ENCODE measurements at places on chromosomes 5 and 9. TPM values are rescaled to one million over a fixed set of nuclear protein-coding genes. Genes with fewer than 3 reads are reported as not detected.
A peak's percentile ranks its signal among the peaks of the same experiment; 100 is the strongest.

- no peak overlapping the region for H3K4me3 ChIP-seq
- no peak for DNase-seq
- H3K4me1 ChIP-seq, result no peaks in the 10 kb centered on the region
- no peak overlapping the region for H3K27ac ChIP-seq
Measured at GRCh38 chr5:126525630-126526245, 69.3 kb downstream of the ALDH7A1 start.

GRCh38 chr5:150401376-150402228 lies 11.1 kb downstream of the CD74 start:
- H3K4me3 ChIP-seq, result no peak overlapping the region
- H3K4me1 ChIP-seq, result no peaks in the 10 kb centered on the region
- no peaks in the 10 kb centered on the region for H3K27me3 ChIP-seq
- peak overlapping the region; percentile 71 for H3K27ac ChIP-seq
- no peak for DNase-seq

DNA sequence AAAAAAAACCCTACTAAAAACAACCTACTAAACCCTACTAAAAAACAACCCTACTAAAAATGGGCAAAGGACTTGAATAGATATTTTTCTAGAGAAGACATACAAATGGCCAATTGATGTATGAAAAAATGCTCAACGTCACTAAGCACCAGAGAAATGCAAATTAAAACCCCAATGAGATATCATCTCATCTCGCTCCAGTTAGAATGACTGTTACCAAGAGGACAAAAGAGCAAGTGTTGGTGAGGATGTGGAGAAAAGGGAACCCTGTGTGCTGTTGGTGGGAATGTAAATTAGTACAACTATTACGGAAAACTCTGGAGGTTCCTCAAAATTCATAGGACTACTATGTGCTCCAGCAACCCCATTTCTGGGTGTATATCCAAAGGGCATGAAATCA lies 10.8 kb downstream of the SDHA start:
- H3K27ac ChIP-seq, result no peak overlapping the region
- H3K36me3 ChIP-seq, result peaks cover 13% of the 10 kb centered on the region
- no peak for DNase-seq
- no peaks in the 10 kb centered on the region for H3K27me3 ChIP-seq
- peaks cover 9% of the 10 kb centered on the region for H3K4me1 ChIP-seq
- no peak overlapping the region for H3K4me3 ChIP-seq

- no peaks in the 10 kb centered on the region for H3K27me3 ChIP-seq
- H3K36me3 ChIP-seq, result peaks cover 4% of the 10 kb centered on the region
- no peak overlapping the region for H3K4me3 ChIP-seq
Measured at GRCh38 chr9:122039234-122039633, 53.9 kb downstream of the TTLL11 start.

GRCh38 chr9:13281356-13282016 lies 2.0 kb upstream of the MPDZ start:
- peaks cover 15% of the 10 kb centered on the region for H3K27me3 ChIP-seq
- no peaks in the 10 kb centered on the region for H3K4me1 ChIP-seq
- H3K27ac ChIP-seq, result no peak overlapping the region

- peaks cover 49% of the 10 kb centered on the region for H3K36me3 ChIP-seq
- H3K27ac ChIP-seq, result no peak overlapping the region
- no peaks in the 10 kb centered on the region for H3K27me3 ChIP-seq
- H3K4me3 ChIP-seq, result no peak overlapping the region
- DNase-seq, result no peak
Measured at GRCh38 chr5:109844695-109845094, 155.0 kb downstream of the MAN2A1 start.

GRCh38 chr9:135070964-135071735 lies 16.3 kb upstream of the OLFM1 start:
- H3K27me3 ChIP-seq, result peaks cover 46% of the 10 kb centered on the region
- no peak for DNase-seq
- H3K4me3 ChIP-seq, result no peak overlapping the region

- peaks cover 13% of the 10 kb centered on the region for H3K4me1 ChIP-seq
- H3K27ac ChIP-seq, result no peak overlapping the region
- no peak for DNase-seq
- no peak overlapping the region for H3K4me3 ChIP-seq
- no peaks in the 10 kb centered on the region for H3K27me3 ChIP-seq
- H3K36me3 ChIP-seq, result peaks cover 6% of the 10 kb centered on the region
Measured at GRCh38 chr9:7171396-7172153, 413.8 kb downstream of the KDM4C start.

GRCh38 chr9:99221266-99221620 lies 499 bp downstream of the ALG2 start:
- H3K36me3 ChIP-seq, result peaks cover 13% of the 10 kb centered on the region
- no peak for DNase-seq
- peak overlapping the region; percentile 86 for H3K4me3 ChIP-seq
- peaks cover 69% of the 10 kb centered on the region for H3K4me1 ChIP-seq
- peak overlapping the region; percentile 89 for H3K27ac ChIP-seq

DNA sequence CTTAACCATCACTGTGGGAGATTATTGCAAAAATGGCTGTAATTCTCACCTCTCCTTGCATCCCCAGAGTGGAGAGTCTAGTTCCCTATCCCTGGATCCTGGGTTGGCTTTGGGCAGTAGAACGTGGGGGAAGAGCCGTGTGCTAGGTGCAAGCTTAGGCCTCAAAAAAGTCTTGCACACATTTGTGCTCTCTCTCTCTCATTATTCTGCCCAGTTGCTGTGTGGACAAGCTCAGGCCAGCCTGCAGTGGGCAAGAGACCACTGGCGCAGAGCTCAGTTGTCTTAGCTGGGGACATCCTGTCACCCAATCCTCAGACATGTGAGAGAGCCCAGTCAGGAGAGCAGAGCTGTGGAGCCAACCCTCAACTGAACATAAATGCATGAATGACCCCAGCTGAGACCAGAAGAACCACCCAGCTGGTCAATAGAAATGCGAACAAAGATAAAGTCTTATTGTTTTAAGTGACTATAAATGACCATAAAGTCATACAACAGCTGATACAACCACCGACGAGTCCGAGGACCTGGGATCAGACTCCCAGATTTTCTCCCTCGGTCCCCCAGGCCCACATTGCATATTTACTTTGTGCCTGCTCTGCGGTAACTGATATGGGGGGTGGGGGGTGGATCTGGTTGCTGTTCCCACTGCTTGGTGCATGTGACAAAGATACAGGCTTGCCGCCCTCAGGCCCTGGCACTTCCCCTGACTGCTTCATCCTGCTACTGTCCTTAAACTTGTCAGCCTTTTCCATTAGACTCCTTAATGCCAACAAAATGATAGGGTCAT lies 166.4 kb upstream of the MVB12B start:
- no peak overlapping the region for H3K27ac ChIP-seq
- no peaks in the 10 kb centered on the region for H3K36me3 ChIP-seq
- H3K27me3 ChIP-seq, result peaks cover 17% of the 10 kb centered on the region
- no peak overlapping the region for H3K4me3 ChIP-seq

DNA sequence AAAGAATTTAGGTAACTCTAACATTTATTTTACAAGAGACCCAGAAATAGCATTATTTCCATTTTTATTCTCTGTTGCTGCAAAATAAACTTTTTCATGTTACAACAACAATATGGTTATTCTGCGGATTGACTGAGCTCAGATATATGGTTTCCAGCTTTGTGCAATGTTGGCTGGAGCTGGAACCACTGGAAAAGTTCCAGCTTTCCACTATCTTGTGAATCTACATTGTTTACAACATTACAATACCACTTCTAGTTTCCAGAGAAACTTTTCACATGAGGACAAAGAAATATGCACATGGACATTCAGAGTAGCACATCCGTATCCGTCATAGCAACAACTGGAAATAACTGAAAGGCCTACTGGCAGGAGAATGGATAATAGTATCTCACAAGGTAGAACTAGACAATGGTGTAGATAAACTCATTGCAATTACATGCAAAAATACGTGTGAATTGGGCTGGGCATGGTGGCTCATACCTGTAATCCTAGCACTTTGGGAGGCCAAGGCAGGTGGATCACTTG lies 436.1 kb upstream of the ADAMTS16 start:
- no peak overlapping the region for H3K27ac ChIP-seq
- DNase-seq, result no peak
- no peak overlapping the region for H3K4me3 ChIP-seq
- H3K27me3 ChIP-seq, result no peaks in the 10 kb centered on the region
- H3K36me3 ChIP-seq, result no peaks in the 10 kb centered on the region
- no peaks in the 10 kb centered on the region for H3K4me1 ChIP-seq

DNA sequence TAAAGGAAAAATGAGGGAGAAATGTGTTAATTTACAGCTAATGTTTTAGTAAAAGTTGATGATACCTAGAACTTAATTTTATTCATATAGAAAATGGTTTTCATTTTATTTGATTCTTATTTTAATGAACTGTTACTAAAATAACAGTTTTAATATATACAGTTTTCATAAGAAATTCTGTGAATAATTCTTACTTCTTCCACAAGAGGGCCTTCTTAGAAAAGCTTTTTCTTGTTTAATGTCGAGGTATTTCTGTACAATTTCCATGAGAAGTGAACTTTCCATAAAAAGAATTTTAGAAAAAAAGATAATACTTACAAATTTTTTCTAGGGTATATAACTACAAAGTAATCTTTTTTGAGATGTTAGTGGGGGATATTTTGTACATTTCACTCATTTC lies 73.9 kb downstream of the KLF9 start:
- no peaks in the 10 kb centered on the region for H3K27me3 ChIP-seq
- H3K36me3 ChIP-seq, result peaks cover 6% of the 10 kb centered on the region
- H3K27ac ChIP-seq, result no peak overlapping the region
- H3K4me1 ChIP-seq, result peaks cover 4% of the 10 kb centered on the region
- no peak overlapping the region for H3K4me3 ChIP-seq
- no peak for DNase-seq

DNA sequence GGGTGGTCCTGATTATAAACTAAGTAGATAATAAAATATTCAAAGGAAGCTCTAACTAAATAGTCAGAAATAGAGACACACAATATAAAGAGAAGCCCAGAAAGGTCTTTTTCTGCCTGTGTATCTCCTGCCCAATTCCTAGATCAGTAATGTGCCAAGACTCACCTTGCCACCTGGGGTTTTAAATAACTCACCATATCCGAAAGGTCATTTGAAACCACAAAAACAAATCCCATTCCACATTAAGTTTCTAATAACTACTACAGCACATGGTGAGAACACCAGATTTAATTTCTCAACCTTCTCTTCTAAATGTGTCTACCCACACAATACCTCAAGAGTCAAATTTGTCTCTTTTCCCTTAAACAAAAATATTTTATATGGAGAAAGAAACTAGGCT lies 75.2 kb downstream of the ZNF608 start:
- H3K36me3 ChIP-seq, result no peaks in the 10 kb centered on the region
- H3K27ac ChIP-seq, result no peak overlapping the region
- no peaks in the 10 kb centered on the region for H3K27me3 ChIP-seq
- no peaks in the 10 kb centered on the region for H3K4me1 ChIP-seq
- H3K4me3 ChIP-seq, result no peak overlapping the region
- no peak for DNase-seq

DNA sequence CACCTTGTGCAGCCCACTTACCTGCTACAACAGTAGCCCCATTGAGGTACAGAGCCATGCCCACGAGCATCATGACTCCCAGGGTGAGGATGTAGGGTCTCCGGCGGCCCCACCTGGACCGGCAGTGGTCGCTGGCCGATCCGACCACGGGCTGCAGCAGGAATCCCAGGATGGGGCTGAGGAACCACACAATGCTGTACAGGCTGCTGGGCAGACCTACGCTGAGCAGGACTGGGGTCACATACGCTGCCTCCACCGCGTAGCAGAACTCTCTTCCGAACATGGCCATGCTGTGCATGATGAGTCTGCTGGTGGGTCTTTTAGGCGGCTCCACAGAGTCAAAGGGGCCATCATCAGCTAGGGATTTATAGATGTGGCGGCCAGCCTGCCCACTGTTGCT lies 315 bp downstream of the SLC45A2 start:
- DNase-seq, result no peak
- H3K27me3 ChIP-seq, result no peaks in the 10 kb centered on the region
- H3K4me1 ChIP-seq, result no peaks in the 10 kb centered on the region
- no peak overlapping the region for H3K4me3 ChIP-seq

DNA sequence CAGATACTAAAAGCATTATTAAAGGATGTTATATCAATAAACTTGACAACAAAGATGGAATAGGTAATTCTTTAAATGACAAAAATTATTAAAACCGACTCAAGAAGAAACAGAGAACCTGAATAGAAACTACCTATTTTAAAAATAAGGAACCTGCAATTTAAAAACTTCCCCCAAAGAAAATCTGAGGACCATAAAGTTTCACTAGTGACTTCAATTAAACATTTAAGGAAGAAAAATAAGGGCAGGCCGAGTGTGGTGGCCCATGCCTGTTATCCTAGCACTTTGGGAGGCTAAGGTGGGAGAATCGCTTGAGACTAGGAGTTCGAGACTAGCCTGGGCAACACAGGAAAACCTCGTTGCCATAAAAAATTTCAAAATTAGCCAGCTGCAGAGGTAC lies 99.6 kb downstream of the FANCC start:
- H3K36me3 ChIP-seq, result no peaks in the 10 kb centered on the region
- H3K27me3 ChIP-seq, result no peaks in the 10 kb centered on the region
- no peak for DNase-seq
- H3K27ac ChIP-seq, result no peak overlapping the region
- H3K4me1 ChIP-seq, result no peaks in the 10 kb centered on the region

GRCh38 chr5:78659714-78660113 lies 11.1 kb upstream of the LHFPL2 start:
- no peaks in the 10 kb centered on the region for H3K4me1 ChIP-seq
- DNase-seq, result no peak
- no peak overlapping the region for H3K27ac ChIP-seq
- peaks cover 10% of the 10 kb centered on the region for H3K27me3 ChIP-seq

GRCh38 chr9:114055061-114055460 lies 23.0 kb downstream of the AMBP start:
- DNase-seq, result no peak
- H3K4me3 ChIP-seq, result no peak overlapping the region
- no peaks in the 10 kb centered on the region for H3K4me1 ChIP-seq
- no peaks in the 10 kb centered on the region for H3K27me3 ChIP-seq
- no peaks in the 10 kb centered on the region for H3K36me3 ChIP-seq

DNA sequence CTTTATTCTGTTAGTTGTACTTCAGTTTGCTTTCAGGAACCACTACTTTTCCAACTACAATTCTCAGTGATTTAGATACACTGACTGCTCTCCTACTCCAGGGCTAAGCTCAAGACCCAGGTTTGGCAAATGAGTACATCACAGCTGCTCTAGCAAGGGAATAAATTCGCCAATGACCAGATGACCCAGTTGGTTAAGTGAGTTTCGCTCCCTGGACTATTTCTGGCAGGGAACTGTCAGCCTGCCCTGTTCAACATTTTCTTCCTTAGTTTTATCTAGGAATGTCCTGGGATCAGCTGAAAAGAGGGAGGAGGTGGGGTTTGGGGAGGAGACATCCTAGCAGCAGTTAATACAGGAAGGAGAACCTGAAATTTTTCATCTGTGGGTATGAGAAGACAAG lies 6.4 kb upstream of the STARD4 start:
- no peak overlapping the region for H3K4me3 ChIP-seq
- no peak for DNase-seq
- no peaks in the 10 kb centered on the region for H3K36me3 ChIP-seq
- H3K4me1 ChIP-seq, result peaks cover 8% of the 10 kb centered on the region
- peaks cover 5% of the 10 kb centered on the region for H3K27me3 ChIP-seq

GRCh38 chr5:68353605-68354004 lies 138.0 kb downstream of the PIK3R1 start:
- no peak overlapping the region for H3K27ac ChIP-seq
- DNase-seq, result no peak
- H3K4me3 ChIP-seq, result no peak overlapping the region
- H3K36me3 ChIP-seq, result no peaks in the 10 kb centered on the region
- H3K4me1 ChIP-seq, result peaks cover 5% of the 10 kb centered on the region
- H3K27me3 ChIP-seq, result no peaks in the 10 kb centered on the region

- no peak overlapping the region for H3K27ac ChIP-seq
- no peak for DNase-seq
- no peaks in the 10 kb centered on the region for H3K36me3 ChIP-seq
- H3K4me1 ChIP-seq, result peaks cover 7% of the 10 kb centered on the region
- H3K4me3 ChIP-seq, result no peak overlapping the region
Measured at GRCh38 chr5:58940446-58940845, 357.6 kb downstream of the RAB3C start.

The GTF3C5 gene
- 101 TPM for total RNA-seq

The ERAP2 gene
- 133 TPM for total RNA-seq

The PCDHGA1 gene
- total RNA-seq, result 0.05 TPM

The WWC1 gene
- total RNA-seq, result not detected

The CENPP gene
- total RNA-seq, result 28.2 TPM

Measured in activated T-cell treated with anti-CD3 and anti-CD28 coated beads, Interleukin-2, amount 50 U/mL, for 72 hours (primary cell).